ENCODE measurements at places on chromosomes 16 and 17.

- no peak for DNase-seq
Measured at GRCh38 chr16:64434526-64435069, 687.3 kb downstream of the CDH11 start.

GRCh38 chr16:87847785-87848675 is 21.3 kb downstream of the SLC7A5 start:
- DNase-seq: no peak

GRCh38 chr16:79370736-79371135 is 229.8 kb downstream of the MAF start:
- DNase-seq: no peak

GRCh38 chr16:11603331-11603750 is 16.6 kb upstream of the LITAF start:
- no peak for DNase-seq

DNA sequence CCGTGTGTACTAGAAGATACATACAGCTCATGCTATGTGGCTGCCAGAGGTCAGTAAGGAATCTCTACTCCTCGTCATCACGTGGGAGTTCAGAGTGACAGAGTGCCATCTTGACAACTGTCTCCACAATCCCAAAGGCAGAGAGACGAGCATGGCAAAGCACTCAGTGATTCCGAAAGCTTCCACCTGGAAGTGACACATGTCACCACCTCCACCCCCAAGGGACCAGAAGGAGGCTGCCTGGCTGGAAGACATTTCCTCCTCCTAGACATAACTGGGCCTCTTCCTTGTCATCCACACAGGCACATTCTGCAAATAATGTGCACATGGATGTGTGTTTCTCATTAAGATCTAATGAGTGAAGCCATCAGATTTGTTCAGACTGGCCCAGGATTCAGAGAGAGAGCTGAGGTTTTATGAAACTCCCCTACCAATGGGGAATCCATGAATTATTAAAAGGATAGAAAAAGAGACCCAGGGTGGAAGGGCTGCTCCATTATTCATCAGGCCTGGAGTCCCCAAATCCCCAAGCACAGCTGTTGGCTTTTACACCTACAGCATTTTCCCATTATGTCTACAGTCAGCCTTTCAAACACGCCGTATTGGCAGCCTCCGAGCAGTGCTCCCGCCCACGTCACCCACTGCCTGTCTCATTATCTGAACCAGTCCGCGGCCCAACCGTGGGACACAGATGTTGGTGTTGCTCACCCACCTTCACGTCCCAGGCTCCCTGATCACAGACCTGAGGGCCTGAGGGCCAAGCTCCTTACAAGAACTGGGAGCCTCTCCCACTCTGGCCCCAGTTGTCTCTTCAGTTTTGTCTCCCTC is 3.3 kb upstream of the CACNG5 start:
- no peak for DNase-seq

- DNase-seq: no peak
Measured at GRCh38 chr17:66837226-66837625, 2.3 kb downstream of the CACNG5 start.

- no peak for DNase-seq
Measured at GRCh38 chr16:53642094-53642493, 61.6 kb downstream of the RPGRIP1L start.

- no peak for DNase-seq
Measured at GRCh38 chr17:42748202-42748907, 3.5 kb upstream of the EZH1 start.

Data from GM13976 (cell line).